WTC11 (cell line): ENCODE measurements at places on chromosomes 2 and 18. TPM values are rescaled to one million over a fixed set of nuclear protein-coding genes. Genes with fewer than 3 reads are reported as not detected.

Gene SH2D6
- 0.50 to 1.2 TPM (median 0.94 TPM) in 3 replicates for total RNA-seq

Gene HOXD9
- not detected in 3 replicates for total RNA-seq

Gene PPP1CB
- 122 to 133 TPM (median 124 TPM) in 3 replicates for total RNA-seq

Gene IL1R2
- total RNA-seq, result 0.22 TPM in 1 of 3 replicates, not detected in the others

- H3K36me3 ChIP-seq, result no peaks in the 10 kb centered on the region
- H3K4me3 ChIP-seq, result no peak overlapping the region
- no peak overlapping the region for H3K27ac ChIP-seq
- no peak for DNase-seq
- no peaks in the 10 kb centered on the region for H3K27me3 ChIP-seq
- peaks cover 10% of the 10 kb centered on the region for H3K4me1 ChIP-seq
These were observed 112.8 kb upstream of the MAP3K20 start for GRCh38 chr2:172962824-172963223.

GRCh38 chr2:143792602-143793001 is 663.4 kb downstream of the ARHGAP15 start:
- H3K27ac ChIP-seq, result no peak overlapping the region
- no peak overlapping the region for H3K4me3 ChIP-seq
- no peaks in the 10 kb centered on the region for H3K27me3 ChIP-seq
- H3K4me1 ChIP-seq, result peaks cover 19% of the 10 kb centered on the region

- H3K4me3 ChIP-seq, result no peak overlapping the region
- H3K27ac ChIP-seq, result no peak overlapping the region
- no peaks in the 10 kb centered on the region for H3K27me3 ChIP-seq
- DNase-seq, result no peak
- H3K4me1 ChIP-seq, result no peaks in the 10 kb centered on the region
These were observed 190.0 kb downstream of the ST6GAL2 start for GRCh38 chr2:106695919-106696318.

DNA sequence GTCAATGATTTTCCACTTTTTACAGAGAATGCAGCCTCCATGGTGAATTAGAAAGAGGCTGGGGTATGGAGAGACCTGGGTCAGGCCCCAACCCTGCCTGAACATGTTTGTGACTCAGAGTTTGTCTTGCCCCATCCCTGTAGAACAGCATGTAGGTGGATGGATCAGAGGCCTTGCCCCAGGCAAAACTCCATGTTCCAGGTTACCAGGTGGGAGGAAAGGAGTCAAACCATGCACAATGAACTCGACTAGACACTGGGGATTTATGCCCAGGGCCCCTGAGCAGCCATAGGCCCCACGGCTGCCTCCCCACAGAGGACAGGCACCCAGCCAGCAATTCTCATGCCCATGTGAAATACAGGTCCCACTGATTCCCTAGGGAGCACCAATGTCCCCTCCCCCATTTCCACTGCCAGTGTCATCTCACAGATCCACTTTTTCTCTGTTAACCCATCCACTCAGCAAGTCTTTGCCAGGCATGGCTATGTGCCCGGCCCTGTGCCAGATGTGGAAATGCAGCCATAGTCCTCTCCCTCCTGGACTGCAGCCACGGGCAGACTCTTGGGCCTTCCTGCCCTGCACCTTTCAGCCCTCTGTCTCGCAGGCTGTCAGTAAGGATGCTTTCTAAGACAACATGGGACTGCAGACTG is 737.8 kb upstream of the HS6ST1 start:
- no peaks in the 10 kb centered on the region for H3K36me3 ChIP-seq
- no peaks in the 10 kb centered on the region for H3K4me1 ChIP-seq
- no peak overlapping the region for H3K4me3 ChIP-seq
- no peak overlapping the region for H3K27ac ChIP-seq
- no peaks in the 10 kb centered on the region; the same call in 1 of the 2 replicates for H3K27me3 ChIP-seq

DNA sequence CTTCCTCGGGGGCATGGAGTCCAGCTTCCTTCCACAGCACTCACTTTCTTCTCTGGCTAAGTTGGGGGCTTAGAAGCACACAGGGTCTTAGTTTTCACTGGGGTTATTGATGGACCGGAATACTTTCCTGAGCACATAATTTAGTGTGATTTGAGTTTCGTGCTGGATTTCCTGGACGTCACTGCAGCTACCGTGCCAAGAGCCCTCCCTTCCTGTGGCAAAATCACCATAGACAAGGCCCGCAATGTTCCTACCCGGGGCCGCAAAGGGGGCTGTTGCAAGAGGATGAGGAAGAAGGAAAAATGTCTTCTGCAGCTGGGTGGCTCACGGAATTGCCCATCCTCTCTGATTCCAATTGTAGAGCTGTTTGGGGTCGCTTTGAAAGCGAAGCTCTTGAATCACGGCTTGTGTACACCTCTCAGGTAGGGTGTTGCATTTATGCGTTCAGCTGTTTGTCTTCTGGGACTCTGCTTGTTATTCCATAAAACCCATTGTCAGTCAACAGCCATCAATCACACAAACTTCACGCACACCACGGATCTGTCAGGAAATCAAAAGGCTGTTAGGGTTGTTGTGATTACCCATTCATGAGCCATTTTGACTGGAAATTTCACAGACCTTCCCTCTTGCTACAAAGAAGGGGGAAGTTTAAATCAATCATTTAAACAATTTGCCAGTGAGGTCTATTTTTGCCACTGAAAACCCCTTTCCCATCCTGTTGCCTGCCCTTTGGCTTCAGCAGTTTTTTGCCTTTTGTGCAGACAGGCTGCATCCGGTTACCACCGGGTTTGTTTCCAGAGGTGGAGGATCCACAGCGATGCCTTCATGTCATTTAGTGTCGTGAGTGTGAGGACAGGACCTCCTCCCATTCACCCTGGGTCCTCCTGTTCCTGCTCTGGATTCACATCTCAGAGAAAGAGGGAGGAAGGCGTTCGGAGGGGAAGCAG is 36.0 kb downstream of the SMIM21 start:
- DNase-seq, result no peak
- H3K4me3 ChIP-seq, result no peak overlapping the region
- peaks cover 8% of the 10 kb centered on the region; the same call in 1 of the 2 replicates for H3K4me1 ChIP-seq
- no peak overlapping the region for H3K27ac ChIP-seq
- peaks cover 4% of the 10 kb centered on the region for H3K27me3 ChIP-seq

- H3K36me3 ChIP-seq, result peaks cover 7% of the 10 kb centered on the region
- H3K4me3 ChIP-seq, result no peak overlapping the region
- H3K27me3 ChIP-seq, result no peaks in the 10 kb centered on the region
These were observed 109.5 kb upstream of the DAPL1 start for GRCh38 chr2:158685646-158686045.

GRCh38 chr18:24200494-24201290 is 61.8 kb downstream of the CABYR start:
- no peaks in the 10 kb centered on the region for H3K27me3 ChIP-seq
- H3K36me3 ChIP-seq, result no peaks in the 10 kb centered on the region
- no peak overlapping the region for H3K4me3 ChIP-seq

DNA sequence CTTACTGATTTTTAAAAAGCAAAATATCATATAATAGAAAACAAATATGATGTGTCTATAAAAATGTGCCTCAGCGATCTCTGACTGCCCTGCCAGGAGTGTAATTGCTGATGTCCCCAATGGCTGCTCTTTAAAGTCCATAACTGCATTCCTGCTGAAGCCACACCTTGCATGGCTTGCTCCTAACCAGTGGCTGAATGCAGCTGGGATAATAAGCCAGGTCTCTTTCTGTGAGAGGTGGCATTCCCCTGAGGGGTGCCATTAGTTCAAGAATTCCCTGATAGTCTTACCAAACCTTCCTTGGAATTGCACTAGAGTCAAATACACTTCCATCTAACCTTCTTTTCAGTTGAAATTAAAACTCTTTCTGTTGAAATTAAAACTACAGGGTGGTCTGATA is 125.8 kb upstream of the ZNF804A start:
- no peak overlapping the region for H3K4me3 ChIP-seq
- peak overlapping the region; percentile 14 for H3K27ac ChIP-seq
- H3K27me3 ChIP-seq, result no peaks in the 10 kb centered on the region; the same call in 1 of the 2 replicates
- no peaks in the 10 kb centered on the region for H3K4me1 ChIP-seq

- H3K27me3 ChIP-seq, result no peaks in the 10 kb centered on the region
- H3K4me1 ChIP-seq, result no peaks in the 10 kb centered on the region
- H3K36me3 ChIP-seq, result peaks cover 20% of the 10 kb centered on the region
- no peak overlapping the region for H3K4me3 ChIP-seq
These were observed 459.3 kb upstream of the GCFC2 start for GRCh38 chr2:76170009-76170384.

DNA sequence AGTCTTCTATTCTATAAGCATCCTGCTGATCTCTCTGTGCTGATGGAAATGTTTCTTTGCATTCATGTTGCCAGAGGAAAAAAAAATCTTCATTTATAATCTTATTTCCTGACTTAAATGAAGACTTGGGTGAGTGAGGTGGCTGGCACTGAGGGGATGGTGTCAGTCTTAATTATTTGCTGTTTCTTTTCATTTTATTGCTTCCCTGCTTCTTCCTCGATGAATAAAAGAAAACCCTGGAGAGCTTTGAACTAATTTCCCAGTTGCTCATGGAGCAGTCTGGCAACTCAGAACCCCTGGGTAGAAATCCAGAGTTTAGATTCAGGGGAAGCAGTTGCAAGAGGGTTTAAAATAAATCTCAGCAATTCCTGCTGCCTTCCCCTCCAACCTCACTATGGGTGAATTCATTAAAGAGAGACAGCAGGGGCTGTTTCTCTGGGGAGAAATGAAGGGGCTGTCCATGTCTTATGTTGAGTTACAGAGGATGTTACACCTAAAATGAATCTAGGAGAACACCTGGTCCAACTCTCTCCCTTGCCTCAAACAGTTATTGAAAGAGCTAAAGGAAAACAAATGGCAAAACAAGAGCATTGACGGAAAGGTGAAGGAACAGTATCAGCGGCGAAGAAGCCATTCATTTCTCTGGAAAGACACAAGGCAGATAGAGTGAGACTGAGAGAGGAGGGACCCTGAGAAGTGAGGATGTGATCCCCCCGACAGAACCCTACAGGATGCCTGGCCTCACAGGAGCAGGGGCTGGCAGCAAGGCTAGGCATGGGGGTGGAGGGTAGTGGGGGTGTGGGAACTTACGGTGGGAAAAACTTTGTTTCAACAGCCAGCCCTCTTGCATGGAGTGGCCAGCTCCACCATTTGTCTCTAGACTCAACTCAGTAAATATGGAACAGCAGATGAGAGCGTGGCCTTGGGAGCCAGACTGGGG is 41.0 kb downstream of the SP110 start:
- peaks cover 12% of the 10 kb centered on the region for H3K36me3 ChIP-seq
- DNase-seq, result no peak
- H3K27me3 ChIP-seq, result peaks cover 3% of the 10 kb centered on the region
- peaks cover 28% of the 10 kb centered on the region for H3K4me1 ChIP-seq
- no peak overlapping the region for H3K27ac ChIP-seq

DNA sequence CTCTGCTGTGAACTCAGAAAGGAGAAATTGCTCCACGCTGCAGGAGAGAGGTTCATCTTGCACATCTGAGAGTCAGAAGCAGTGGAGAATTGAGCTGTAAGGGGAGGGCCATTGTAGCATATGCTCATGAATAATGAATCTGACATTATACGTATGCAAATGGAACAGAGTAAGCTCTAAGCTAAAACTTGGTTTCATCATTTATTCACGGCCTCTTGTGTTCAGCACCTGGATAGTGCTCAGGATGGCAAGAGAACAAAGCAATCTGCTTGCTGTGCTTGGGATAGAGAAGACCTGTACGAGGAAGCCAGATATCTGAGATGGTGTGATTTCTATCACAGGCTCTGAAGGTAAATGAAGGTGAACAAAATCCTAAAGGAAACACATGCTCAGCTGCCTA is 87.9 kb upstream of the GCFC2 start:
- H3K27me3 ChIP-seq, result peaks cover 8% of the 10 kb centered on the region
- no peak overlapping the region for H3K27ac ChIP-seq
- H3K36me3 ChIP-seq, result no peaks in the 10 kb centered on the region
- H3K4me1 ChIP-seq, result peaks cover 10% of the 10 kb centered on the region

GRCh38 chr2:16860627-16861026 is 195.0 kb upstream of the CYRIA start:
- no peak overlapping the region for H3K27ac ChIP-seq
- no peaks in the 10 kb centered on the region for H3K4me1 ChIP-seq
- no peak overlapping the region for H3K4me3 ChIP-seq
- no peaks in the 10 kb centered on the region for H3K36me3 ChIP-seq

DNA sequence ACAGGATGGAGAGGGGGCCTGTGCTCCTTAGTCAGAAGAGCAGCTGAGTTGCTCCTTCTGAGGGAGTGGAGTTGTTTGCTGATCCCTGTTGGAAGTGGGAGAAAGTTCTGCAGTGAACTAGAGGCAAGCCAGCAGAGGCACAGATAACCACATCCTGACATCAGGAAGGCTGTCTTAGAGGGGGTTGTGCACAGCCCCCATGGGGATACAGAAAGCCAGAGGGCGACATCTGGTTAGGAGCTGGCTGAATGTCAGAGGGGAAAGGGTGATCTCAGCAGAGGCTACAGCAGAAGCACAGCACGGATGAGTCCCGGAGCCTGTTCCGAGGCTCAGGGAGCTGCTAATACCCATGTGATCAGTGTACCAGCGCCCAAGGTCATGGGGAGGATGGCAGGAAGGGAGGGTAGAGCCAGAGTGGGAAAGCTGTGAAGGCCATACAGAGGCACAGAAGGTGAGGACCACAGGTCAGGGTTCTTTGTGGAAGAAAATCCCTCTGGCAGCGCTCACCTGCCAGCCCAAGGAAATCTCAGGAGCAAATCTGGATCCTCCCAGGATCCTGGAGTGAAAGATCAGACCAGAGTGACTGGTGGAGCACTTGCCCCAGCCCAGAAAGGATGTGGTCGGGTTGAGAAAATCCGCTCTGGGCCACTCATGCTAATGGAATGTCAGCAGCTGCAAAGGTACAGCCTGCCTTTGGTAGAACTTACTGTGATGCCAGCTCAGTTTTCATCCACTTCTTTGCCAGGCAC is 111.8 kb downstream of the STPG4 start:
- no peak overlapping the region for H3K4me3 ChIP-seq
- peaks cover 32% of the 10 kb centered on the region for H3K4me1 ChIP-seq
- H3K36me3 ChIP-seq, result no peaks in the 10 kb centered on the region
- peak; percentile 22 for DNase-seq
- H3K27ac ChIP-seq, result peak overlapping the region; percentile 69

DNA sequence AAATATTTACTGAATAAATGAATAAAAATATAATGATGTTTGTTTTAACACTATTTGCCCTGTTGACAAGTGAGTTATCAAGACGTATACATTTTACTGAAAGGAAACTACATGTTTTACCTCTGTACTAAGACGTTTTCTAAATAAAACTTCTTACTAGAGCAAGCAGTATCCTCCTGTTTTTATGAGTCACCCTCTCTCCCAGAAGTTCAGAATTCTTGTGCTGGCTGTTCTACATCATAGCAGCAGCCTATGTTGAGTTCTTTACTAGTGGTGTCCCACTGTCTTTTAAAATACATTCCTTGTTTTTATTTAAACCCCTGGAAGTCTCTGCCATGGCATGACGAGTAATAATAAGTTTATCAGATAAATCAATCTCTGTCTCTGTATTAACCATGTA is 297.4 kb downstream of the CALCRL start:
- DNase-seq, result no peak
- H3K36me3 ChIP-seq, result peaks cover 7% of the 10 kb centered on the region

DNA sequence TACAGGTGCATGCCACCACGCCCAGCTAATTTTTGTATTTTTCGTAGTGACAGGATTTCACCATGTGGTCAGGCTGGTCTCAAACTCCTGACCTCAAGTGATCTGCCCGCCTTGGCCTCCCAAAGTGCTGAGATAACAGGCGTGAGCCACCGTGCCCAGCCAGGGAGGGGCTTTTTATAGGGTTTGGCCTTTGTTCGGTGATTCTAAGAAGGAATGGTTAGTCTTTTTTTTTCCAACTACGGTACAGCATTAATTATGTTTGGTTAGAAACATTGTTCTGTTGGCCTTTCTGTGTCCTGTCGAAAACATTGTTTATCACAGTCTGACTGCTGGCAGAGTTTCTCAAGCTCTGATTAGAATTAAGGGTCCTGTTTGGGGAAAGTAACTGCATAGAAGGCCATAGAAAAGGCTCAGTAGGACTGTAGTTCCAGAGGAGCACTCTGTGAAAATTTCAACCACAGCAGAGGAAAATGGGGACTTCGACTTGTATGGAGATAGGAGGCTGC is 19.3 kb upstream of the SMCHD1 start:
- no peak overlapping the region for H3K27ac ChIP-seq
- no peak overlapping the region for H3K4me3 ChIP-seq
- H3K4me1 ChIP-seq, result no peaks in the 10 kb centered on the region
- H3K36me3 ChIP-seq, result peaks cover 2% of the 10 kb centered on the region; the same call in 1 of the 2 replicates
- DNase-seq, result no peak
- H3K27me3 ChIP-seq, result no peaks in the 10 kb centered on the region; the same call in 1 of the 2 replicates
